ENCODE measurements at places on chromosomes 16 and 17. TPM values are rescaled to one million over a fixed set of nuclear protein-coding genes. Genes with fewer than 3 reads are reported as not detected.

Gene WSCD1
- total RNA-seq = 19.8 TPM

Gene KRTAP1-4
- total RNA-seq = not detected

Gene KCNAB3
- 0.10 TPM for total RNA-seq

Gene KRTAP2-1
- total RNA-seq = not detected

Gene FBXW10B
- total RNA-seq = 1.3 TPM

Gene CHAD
- total RNA-seq = not detected

Gene NAGS
- total RNA-seq = 0.40 TPM

Gene DLX3
- 0.13 TPM for total RNA-seq

Gene SOX8
- total RNA-seq = 116 TPM

Gene ESRP2
- total RNA-seq = not detected

Gene COG8
- 55.0 TPM for total RNA-seq

Gene ITGAD
- total RNA-seq = not detected

Gene NPTX1
- 0.24 TPM for total RNA-seq

Gene TBC1D3E
- not detected for total RNA-seq

Gene CLUH
- total RNA-seq = 70.2 TPM

Gene P2RX1
- 0.21 TPM for total RNA-seq

Gene C17orf50
- not detected for total RNA-seq

Gene PSMC3IP
- 1.2 TPM for total RNA-seq

Gene CACNG1
- 142 TPM for total RNA-seq

Measured in myocyte (in vitro differentiated cells).